ENCODE measurements at places on chromosomes 1 and 21.
A peak's percentile ranks its signal among the peaks of the same experiment; 100 is the strongest.

GRCh38 chr1:58888833-58889232, 105.0 kb upstream of the JUN start:
- DNase-seq: peak; percentile 49

GRCh38 chr1:11806307-11806936, 431 bp downstream of the CLCN6 start:
- DNase-seq: peak; percentile 50

DNA sequence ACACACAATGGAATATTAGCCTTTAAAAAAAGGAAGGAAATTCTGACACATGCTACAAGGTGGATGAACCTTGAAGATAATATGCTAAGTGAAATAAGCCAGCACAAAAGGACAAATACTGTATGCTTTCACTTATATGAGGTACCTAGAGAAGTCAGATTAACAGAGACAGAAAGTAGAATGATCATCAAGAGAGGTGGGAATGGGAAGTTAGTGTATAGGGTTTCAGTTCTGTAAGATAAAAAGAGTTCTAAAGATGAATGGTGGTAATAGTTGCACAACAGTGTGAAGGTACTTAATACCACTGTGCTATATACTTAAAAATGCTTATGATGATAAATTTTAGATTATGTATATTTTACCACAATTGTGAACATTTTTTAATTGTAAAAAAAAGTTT, 7.2 kb downstream of the RPAP2 start:
- DNase-seq: no peak

GRCh38 chr1:84847253-84848250, 45.5 kb downstream of the LPAR3 start:
- DNase-seq: peak; percentile 77

GRCh38 chr1:234213658-234214128, 159.6 kb upstream of the COA6 start:
- peak; percentile 74 for DNase-seq

- no peak for DNase-seq
Measured at GRCh38 chr1:160370561-160371345, 3.9 kb downstream of the NHLH1 start.

DNA sequence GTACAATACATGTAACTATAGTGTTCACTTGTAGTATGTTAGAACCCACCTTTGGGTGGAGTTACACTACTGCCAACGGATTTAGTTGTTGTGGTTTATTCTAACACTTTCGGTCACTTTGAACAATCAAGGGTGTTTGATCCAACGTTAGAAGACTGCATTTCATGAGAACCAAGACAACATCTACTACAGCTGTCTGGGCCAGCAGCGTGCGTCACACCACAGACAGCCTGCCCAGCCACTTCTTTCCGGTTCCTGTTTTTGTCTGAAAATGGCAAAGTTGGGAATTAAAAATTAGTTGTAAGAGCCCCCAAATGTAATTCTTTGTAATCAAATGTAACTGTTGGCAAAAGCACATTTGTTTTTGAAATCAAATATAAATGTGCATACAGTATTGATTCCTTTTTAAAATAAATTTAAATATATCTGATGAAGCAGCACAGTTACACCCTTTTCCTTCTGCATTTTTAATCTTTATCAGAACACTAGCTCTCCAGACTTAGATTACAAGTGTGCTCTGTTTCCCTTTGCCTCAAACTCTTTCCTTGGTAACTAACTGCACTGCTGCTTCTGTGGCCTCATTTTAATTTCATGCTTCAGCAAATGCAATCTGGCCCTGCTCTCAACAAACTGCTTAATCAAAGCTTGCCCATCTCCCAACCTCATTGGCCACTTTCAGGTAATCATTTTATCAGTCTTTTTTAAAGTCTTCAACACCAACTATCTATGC, 86.6 kb upstream of the DPH5 start:
- DNase-seq: peak; percentile 51

- no peak for DNase-seq
Measured at GRCh38 chr1:96521994-96522760, 199.4 kb upstream of the PTBP2 start.

GRCh38 chr1:109040989-109041620, 797 bp downstream of the WDR47 start:
- peak; percentile 33 for DNase-seq

GRCh38 chr1:171472183-171472647, 13.1 kb upstream of the PRRC2C start:
- DNase-seq: no peak

DNA sequence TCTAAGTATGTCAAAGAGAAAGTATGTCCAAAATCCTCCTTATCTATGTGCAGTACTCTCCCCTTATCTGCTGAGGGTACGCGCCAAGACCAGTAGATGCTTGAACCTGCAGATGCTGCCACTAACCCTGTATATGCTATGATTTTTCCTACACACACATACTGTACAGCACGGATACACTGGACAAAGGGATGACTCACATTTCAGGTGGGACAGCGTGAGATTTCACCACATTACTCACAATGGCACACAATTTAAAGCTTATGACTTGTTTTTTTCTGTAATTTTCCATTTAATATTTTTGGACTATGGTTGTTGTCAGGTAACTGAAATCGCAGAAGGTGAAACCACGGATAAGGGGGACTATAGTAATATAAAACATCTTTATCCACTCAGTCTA, 4.1 kb downstream of the ORC1 start:
- DNase-seq: no peak

DNA sequence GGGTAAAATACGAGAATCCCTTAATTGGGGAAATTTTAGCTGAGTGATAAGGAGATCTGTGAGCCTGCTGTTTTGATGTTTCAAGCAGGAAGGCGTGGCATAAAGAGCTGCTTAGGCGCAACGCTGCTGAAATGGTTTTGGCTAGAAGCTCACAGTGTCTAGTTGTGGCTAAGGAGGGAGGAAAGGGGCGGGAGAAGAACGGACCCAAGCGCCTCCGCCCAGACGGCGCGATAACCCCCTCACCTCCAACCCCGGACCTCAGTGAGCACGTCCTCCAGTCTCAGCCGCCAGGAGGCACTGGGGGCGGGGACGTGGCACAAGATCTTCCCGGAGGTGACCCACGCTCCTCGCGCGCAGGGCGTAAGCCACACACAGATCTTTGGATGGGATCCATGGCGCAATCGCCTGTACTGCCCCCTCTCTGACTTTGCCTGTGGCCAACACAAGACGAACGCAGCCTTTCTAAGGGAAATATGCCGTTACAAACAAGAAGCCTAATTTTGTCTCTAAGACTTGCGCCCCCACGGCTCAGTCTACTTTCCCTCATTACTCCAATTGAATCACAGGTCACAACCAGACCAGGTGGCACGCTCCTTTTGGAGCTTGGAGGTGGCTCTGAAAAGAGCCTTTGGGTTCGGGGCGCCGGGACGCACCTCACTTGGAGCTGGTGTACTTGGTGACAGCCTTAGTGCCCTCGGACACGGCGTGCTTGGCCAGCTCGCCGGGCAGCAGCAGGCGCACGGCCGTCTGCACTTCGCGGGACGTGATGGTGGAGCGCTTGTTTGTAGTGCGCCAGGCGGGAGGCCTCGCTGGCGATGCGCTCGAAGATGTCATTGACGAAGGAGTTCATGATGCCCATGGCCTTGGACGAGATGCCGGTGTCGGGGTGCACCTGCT, 23.4 kb upstream of the RNF187 start:
- peak; percentile 62 for DNase-seq

DNA sequence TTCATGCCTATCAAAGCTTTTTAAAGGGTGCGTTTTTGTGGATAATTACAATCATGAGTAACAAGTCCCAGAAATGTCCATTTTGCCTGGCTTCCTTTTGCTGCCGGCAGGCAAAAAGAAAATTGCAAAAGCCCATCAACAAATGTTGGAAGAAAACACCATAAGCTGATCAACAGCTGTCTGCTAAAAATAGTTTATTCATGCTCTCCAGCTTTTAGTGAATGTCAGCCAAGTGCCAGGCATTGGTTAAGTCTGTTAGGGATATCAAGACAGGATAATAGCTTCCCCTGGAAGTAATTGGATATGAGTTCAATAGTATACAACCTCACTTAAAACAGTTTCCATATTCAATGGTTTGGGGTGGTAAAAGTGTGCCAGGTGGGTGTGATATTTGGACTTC, 13.6 kb upstream of the AGMAT start:
- no peak for DNase-seq

DNA sequence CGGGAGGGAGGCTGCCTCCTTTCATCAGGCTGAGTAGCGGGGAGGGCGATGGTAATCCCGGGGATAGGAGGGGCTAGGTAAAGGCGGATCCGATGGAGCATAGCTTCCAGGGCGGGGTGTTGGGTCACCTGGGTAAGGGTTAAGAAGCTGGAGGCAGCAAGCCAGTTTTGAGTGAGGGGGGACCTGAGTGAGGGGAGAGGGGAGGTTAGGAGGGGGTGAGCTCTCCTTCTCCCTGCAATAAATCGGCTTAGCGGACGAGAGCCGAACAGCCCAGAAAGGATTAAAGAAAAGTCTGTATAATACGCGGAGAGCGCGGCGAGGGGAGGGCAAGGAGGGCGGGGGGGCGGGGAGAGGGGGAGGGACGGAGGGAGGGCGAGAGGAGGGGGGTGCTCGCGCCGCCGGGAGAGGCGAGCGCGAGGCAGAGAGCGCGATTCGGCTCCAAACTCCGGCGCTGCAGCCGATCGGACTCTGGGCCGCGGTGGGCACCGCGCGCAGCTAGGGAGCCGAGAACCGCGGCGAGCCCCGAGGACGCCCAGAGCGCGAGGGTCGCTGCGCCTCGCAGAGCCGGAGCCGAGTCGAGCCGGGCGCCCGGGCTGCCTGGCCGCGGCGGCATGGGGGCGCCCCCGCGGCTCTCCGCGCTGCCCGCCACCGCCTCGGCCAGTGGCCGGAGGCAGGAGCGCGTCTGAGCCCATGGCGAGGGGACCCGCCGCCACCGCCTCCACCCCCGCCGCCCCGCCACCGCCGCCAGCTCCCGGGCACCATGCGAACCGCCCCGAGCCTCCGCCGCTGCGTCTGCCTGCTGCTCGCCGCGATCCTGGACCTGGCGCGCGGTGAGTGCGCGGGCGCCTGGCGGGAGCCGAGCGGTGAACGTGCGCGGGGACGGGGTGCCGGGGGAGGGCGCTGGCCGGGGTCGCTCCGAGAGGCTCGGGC, at the start of gene IGSF21:
Gene IGSF21, plus strand, starts transcription at position 430 of the 930 bp plus-strand sequence. Its CDS starts 331 bp downstream, at position 761.
- DNase-seq: no peak

DNA sequence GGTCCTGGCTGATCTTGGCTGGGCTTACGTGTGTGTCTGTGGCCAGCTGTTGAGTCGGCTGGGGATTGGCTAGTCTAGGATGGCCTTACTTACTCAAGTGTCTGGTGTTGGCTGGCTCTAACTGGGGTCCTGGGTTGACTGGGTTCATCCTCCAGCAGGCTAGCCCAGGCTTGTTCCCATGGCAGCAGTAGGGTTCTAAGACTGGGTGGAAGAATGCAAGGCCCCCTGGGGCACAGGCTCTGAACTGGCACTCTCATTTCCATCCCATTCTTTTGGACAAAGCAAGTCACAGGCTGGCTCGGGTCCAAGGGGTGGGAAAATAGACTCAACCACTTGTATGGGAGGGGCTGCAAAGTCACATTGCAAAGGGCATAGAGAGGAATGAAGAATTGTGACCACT, 7.9 kb upstream of the OPRD1 start:
- no peak for DNase-seq

DNA sequence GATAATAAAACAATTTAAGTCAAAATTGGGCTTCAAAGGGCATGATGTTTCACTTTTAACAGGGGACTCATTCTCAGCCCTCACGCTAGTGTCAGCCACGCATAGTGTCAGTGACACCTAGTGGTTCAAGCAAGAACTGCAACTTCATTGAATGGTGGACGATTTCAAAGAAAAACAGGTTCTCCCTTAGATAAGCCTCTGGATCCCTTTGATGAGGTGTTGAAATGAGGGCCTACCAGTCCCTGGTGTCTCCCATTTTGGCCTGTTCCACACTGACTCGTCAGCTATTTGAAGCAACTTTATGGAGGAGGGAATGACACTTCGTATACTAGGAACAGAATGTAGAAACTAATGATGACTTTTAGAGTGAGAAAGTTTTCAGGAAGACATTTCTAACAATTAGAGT, 56.2 kb downstream of the FCRL5 start:
- DNase-seq: peak; percentile 75

DNA sequence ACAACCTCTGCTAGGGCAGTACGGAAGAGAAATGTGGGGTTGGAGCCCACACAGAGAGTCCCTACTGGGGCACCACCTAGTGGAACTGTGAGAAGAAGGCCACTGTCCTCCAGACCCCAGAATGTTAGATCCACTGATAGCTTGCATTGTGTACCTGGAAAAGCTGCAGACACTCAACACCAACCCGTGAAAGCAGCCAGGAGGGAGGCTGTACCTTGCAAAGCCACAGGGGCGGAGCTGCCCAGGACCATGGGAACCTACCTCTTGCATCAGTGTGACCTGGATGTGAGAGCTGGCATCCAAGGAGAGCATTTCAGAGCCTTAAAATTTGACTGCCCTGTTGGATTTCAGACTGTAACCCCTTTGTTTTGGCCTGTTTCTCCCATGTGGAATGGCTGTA, 85.5 kb downstream of the USP25 start:
- no peak for DNase-seq

DNA sequence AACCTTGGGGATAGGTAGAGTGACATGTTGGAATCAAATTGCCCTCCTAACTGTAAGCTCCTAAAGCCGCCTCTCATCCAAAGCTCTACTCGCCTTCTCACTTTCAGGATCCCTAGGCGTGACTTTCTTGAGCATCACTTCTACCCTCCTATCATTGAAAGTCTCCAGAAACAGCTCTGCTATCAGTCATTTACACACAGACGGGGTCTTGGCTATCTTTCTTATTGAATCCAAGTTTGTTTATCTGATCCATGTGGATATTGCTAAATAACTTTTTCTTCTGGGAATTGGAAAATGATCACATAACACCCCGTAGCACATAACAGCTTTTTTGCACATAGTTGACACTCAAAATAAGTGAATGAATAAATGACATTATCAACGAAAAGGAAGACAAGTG, 216.4 kb upstream of the KIAA0040 start:
- no peak for DNase-seq

DNA sequence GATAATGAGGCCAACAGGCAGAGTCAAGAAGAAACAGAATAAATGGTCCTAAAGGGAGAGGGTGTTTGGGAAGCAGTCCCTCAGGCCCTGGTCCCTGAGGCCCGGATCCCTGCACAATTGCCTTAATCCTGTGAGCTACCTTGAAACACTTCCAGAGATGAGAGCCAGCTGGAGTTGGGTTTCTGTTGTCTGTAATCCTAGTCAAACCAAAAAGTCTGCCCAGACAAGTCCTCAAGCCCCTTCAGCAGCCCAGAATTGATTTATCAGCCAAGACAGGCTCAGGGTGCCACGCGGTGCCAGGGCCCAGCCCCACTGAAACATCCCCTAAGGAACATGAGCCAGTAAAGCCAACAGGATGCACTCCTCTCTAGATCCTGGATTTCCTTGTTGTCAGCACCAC, 16.4 kb upstream of the CLSTN1 start:
- DNase-seq: no peak

GRCh38 chr1:228434689-228435088, 18.0 kb upstream of the TRIM17 start:
- no peak for DNase-seq

DNA sequence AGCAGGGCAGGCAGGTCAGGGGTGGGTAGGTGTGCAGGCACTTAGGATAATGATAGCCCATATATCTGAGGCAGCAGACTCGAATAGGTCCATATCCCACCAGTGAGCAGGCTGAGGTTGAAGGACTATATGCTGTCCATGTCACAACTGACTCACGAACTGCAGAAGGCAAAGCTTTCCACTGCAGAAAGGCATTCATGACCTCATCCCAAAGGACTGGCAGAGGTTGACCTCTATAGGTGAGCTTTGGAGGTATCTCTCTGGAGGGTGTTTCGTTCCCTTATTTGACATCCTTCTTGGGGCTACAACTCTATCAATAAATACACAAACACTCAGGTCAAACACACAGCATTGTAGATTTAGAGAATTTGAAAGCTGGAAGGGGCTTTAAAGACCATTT, 42.8 kb upstream of the MARK1 start:
- DNase-seq: no peak
